Stimulated activated CD8-positive, alpha-beta memory T cell treated with anti-CD3 and anti-CD28 coated beads, Interleukin-15, amount 100 ng/mL, for 48 hours (primary cell): ENCODE measurements at places on chromosomes 6 and 20.

DNA sequence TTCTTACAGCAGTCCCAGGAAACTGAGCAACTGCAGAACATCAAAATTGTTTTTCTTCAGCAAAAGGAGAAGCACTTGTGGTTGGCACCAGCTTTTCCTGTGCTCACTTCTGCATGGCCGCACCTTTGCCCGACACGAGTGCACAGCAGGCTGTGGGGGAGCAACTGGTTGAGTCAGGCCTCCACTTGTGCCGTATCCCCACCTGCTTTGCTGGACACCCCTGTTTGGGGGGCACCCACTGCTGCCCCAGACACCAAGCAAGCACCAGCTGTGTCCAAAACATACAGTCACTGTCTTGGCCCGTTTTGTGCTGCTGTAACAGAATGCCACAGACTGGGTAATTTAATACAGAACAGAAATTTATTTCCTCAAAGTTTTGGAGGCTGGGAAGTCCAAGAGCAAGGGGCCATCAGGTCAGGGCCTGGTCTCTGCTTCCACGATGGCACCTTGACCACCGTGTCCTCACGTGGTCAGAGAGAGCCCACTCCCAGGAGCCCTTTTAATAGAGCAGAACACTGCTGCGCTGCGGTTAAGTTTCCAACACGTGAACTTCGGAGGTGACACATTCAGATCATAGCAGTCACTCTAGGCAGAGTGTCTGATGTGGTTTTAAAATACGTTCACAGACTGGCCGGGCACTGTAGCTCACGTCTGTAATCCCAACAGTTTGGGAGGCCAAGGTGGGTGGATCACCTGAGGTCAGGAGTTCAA is 8.7 kb upstream of the GMEB2 start:
- no peak for DNase-seq

DNA sequence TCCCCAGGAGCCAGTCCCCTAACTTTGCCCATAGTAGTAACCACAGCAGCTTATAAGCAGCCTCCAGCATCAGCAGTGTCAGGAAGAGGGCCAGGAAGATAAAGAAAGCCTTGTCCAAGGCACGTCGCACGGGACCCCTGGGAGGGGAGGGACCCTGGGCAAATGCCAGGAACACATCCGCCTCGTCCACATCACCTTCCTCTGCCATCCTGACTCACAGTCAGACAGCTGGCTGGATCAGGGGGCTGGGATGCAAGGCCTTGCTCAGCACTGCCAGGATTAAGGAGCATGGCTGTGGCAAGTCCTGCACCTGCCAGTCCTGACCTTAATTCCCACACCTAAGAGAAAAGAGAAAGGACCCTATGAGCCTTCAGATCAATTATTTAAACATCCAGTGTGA is 11.5 kb upstream of the ZBTB22 start:
- DNase-seq: no peak

DNA sequence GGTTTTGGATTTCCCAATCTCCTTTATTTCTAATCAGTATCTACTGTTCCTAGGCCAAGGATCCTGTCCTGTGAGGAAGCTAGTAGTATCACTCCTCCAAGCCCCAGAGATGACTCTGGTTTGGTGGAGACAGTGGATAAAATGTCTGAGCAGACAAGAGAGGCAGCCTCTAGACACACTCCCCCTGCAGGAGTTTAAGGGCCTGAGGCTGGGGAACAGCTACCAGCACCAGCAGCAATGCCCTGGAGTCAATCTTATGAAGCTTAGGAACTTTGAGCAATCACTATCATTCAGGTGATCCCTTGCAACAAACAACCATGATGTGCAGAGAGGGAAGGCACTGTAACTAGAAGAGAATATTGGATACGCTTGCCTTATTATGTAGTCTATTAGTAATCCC is 384.7 kb upstream of the ID4 start:
- no peak for DNase-seq

- DNase-seq: no peak
Observed at GRCh38 chr6:137120748-137121147, 52.7 kb downstream of the IL22RA2 start.

DNA sequence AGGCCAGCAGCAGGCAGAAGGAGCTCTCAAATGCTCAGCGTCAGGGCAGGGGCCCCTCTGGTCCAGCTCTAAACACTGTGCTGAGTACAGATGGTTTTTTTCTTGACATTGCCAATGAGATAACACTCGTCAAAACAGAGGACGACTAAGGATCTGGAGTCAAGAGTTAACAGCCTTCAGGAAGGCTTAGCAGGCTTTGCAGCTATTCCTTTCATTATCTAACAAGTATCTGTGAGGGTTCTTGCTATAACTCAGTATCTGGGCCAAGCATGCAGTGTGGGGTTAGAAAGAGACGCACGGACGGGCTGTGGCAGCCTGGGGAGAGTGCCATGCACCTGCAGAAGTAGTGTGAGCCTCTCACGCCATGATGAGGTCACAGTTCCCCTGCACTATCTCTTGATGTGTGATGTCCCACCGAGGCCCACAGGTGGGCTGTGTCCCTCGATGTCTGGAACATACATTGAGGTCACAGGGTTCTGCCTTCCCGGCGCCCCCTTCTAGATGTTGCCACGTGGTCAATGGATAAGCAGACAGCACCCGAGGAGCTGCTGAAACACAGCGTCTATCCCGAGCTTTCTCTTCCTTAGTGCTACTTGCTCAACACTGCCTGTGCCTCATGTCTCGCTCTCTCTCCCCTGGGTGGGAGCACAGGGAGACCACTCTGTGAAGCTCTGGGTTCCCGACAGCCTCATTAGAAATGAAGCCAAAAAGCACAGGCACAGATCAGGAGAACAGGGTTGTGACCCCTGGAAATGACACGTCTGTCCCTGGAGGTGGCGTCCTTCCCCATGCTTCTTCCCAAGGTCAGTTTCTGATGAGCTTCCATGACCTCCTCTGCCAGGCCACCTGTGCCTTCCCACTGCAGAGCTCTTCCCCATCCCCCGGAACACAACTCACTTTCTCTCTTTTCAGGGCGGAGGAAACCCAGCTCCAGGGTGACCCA is 85.5 kb upstream of the RPS6KA2 start:
- no peak for DNase-seq

DNA sequence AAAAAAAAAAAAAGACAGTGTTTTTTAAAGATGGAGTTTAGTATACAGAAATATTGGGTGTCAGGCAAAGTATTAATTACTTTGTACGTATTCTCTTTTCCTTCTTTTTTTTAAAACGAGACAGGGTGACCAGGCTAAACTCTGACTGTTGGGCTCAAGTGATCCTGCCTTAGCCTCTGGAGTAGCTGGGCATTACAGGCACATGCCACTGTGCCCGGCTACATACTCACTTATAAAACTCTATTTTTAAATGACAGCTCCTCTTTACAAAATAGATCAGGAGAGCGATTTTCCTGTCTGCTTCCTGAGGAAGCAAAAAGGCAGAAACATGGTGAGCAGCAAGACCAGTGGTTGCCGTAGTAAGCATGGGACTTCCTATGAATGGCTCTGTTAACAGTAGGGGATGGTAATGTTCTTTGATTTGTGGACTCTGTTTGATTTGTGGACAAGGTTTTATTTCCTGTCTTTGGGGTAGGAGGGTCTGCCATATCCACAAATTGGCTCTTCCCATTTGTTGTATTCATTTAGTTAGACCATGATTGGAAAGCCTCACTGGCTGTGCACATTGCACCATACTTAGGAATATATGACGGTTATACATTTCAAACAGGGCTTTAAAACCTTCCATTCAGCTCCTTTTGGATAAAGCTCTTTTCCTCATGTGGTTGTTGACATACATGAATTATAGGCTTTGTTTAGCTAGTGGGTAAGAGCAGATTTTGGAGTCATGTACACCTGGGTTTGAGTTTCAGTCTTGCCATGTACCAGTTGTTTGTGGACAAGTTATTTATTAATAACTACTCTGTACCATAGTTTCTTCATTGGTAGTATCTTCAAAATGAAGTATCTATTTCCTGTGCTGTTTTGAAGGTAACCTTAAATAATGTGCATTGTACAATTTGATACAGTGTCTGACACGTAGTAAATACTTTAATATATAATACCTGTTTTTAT is 45.1 kb downstream of the PTPRA start:
- DNase-seq: no peak

DNA sequence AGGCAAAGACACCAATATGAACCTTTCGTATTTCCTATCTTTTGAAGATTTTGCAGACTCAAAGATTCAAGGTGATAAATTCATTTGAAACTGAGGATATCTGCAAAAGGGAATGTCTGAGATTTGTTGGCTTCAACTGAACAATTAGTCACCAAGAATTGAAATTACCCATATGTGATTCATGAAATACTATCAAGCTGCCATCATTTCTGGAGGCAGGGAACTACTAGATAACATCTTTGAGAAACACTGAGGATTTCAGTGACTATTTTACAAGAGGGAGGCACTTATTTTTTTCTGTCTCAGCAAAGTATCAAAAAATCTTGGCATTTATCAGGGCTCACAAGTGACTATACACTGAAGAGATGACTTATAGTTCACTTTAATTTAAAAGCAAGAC is 39.8 kb upstream of the MMS22L start:
- no peak for DNase-seq

- DNase-seq: no peak
Observed at GRCh38 chr6:82492134-82492533, 128.5 kb downstream of the TPBG start.

DNA sequence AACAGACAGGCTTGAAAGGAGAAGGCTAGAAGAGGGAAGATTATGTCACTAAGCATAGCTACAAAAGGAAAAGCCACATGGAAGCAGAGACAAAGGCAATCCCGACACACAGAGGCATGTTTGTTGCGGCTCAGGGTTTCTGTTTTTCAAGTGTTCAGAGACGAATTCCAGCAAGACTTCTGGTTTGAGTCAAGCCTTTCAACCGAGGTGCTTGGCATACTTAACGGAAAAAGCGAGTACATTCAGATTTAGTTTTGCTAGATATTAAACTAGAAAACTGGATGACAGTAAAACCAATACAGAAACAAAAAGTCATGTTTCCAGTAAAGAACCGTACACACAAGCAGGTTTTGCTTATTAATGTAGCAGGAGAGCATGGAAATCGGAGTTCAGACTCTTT is 27.2 kb downstream of the MCUR1 start:
- no peak for DNase-seq

DNA sequence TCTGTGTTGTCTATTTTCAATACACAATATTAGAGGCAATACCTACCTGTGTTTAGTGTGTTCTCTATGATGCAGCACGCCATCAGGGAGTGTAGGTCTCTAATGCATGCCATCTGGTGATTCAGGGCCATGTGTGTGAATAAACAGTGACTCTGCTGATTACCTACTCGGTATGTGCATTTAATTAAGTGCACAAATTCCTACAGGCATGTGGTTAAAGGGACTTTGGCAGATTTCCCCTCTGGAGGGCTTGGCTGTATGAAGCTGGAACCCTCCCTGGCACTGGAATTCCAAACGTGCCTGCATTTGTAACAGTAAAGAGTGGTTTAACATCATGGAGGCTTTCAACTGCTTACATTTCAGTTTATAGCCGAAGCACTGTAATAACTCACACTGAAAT is 401.5 kb upstream of the SASH1 start:
- no peak for DNase-seq

DNA sequence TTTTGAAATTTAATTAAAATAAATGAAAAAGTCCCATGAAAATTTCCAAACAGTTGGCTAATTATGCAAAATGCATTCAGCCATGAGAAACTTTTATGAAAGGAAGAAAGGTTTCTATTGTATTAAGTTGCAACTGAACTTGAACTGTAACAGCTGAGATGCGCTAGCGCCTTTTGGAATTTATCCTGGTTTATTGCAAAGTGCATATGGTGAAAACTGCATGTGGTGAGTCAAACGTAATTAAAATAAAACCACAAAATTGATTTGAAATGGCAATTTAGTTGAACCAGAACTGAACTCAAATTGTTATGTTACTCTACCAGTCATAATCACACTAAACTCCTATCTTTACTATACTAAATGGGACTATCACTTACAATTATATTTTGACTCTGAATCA is 46.4 kb upstream of the COL21A1 start:
- no peak for DNase-seq

- no peak for DNase-seq
Observed at GRCh38 chr6:112957536-112957916, 610.4 kb downstream of the RFPL4B start.

DNA sequence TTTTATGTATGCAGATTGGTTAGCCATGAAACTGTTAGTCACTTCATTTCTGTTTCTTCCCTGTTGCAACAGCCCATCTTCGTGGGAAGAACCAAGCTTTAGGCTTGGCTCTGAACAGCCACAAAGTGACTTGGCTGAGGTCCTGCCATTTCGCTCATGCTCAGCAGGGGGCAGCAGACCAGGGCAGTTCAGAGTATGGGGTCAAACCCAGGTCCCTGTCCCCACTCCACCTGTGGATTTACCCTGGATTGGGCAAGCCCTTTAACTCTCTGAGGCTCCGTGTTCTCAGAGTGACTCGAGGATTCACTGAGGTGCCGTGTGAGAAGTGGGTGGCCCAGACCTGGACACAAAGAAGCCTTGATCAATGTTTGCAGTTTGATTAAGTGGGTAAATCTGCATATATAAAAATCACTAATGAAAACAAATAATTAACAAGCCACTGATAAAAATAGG is 19.8 kb upstream of the MAP1LC3A start:
- no peak for DNase-seq

GRCh38 chr6:24426729-24427446 is 24.2 kb downstream of the MRS2 start:
- DNase-seq: no peak

DNA sequence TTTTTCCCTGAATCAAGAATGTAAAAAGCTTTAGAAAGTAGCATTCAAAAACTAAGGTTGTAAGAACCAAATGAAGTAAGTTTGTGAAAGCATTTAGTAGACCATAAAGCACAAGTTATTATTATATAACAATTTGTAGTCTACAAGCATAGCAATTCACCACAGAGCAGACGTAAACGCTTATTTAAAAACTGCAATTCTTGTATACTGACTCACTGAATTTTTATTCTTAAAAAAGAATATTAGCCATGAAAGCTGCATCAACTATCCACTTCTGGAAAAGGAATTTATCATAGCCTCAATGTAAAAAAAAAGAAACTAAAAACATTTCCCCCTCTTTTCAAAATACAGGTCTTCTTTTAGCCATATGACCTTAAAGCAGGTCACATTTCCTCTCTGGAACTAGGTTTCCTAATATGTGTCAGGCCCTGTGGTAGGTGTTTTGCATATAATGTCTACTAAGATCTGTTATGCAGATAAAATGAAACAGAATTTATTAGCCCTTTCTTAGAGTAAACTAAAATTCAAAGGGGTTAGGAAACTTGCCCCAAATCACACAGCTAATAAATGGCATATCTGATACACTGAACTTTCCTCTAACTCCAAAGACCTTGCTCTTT is 2.1 kb downstream of the MAP3K7 start:
- DNase-seq: no peak

GRCh38 chr6:132962936-132963868 is 148.8 kb downstream of the RPS12 start:
- peak; percentile 15 for DNase-seq

GRCh38 chr20:19723813-19724430 is 34.1 kb upstream of the RIN2 start:
- DNase-seq: no peak
